ENCODE measurements at places on chromosomes 3 and 15. TPM values are rescaled to one million over a fixed set of nuclear protein-coding genes. Genes with fewer than 3 reads are reported as not detected.
A peak's percentile ranks its signal among the peaks of the same experiment; 100 is the strongest.

DNA sequence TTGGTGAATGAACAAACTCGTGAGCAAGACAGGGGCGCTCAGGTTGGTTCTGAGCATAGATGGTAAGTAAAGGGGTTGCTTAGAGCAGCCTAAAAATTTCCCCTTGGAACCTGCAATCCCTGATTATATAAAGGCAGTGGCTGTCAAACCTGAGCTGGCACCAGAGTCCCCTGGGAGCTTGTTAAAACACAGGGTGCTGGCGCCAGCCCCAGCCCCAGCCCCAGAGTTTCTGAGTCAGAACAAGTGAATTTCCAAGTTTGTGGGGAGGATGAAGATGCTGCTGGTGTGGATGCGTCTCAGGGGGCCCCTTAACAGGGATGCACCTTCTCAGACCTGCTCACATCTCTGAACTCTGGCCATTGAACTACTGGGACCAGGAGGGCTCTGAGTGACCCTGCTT, 48.2 kb downstream of the FEM1B start:
- H3K27ac ChIP-seq: no peak overlapping the region
- H3K4me1 ChIP-seq: peaks cover 6% of the 10 kb centered on the region
- DNase-seq: no peak

HDC gene
- total RNA-seq: not detected

ERC2 gene
- 2.5 TPM for total RNA-seq

TF gene
- 1.7 TPM for total RNA-seq

RFTN1 gene
- total RNA-seq: 57.0 TPM

TIMP4 gene
- total RNA-seq: 0.37 TPM

DNA sequence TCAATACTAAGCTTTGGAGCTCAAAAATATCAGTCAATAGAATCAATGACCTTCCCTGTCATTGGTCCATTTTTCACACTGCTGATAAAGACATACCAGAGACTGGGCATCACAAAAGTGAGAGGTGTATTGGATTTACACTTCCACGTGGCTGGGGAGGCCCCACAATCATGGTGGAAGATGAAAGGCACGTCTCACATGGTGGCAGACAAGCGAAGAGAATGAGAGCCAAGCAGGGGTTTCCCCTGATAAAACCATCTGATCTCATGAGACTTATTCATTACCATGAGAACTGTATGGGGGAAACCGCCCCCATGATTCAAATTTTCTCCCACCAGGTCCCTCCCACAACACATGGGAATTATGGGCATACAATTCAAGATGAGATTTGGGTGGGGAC, 81.9 kb downstream of the ANXA2 start:
- H3K4me1 ChIP-seq: no peaks in the 10 kb centered on the region
- no peaks in the 10 kb centered on the region for H3K27me3 ChIP-seq
- no peaks in the 10 kb centered on the region for H3K36me3 ChIP-seq
- H3K27ac ChIP-seq: no peak overlapping the region

GRCh38 chr3:54653456-54654195, 274.2 kb downstream of the LRTM1 start:
- H3K36me3 ChIP-seq: no peaks in the 10 kb centered on the region
- H3K4me3 ChIP-seq: no peak overlapping the region
- DNase-seq: no peak

GRCh38 chr3:192246847-192247559, 480.3 kb downstream of the FGF12 start:
- no peaks in the 10 kb centered on the region for H3K36me3 ChIP-seq
- no peaks in the 10 kb centered on the region for H3K27me3 ChIP-seq
- H3K4me3 ChIP-seq: no peak overlapping the region
- H3K4me1 ChIP-seq: no peaks in the 10 kb centered on the region
- DNase-seq: no peak

FBN1 gene
- total RNA-seq: 108 TPM

- H3K27ac ChIP-seq: no peak overlapping the region
- no peaks in the 10 kb centered on the region for H3K36me3 ChIP-seq
- H3K4me1 ChIP-seq: peaks cover 28% of the 10 kb centered on the region
- peaks cover 20% of the 10 kb centered on the region for H3K27me3 ChIP-seq
- H3K4me3 ChIP-seq: peak overlapping the region; percentile 76
Observed at GRCh38 chr3:155744010-155744625, 753 bp downstream of the PLCH1 start.

- peaks cover 18% of the 10 kb centered on the region for H3K4me1 ChIP-seq
- H3K27ac ChIP-seq: peak overlapping the region; percentile 49
- H3K36me3 ChIP-seq: no peaks in the 10 kb centered on the region
- no peaks in the 10 kb centered on the region for H3K27me3 ChIP-seq
Observed at GRCh38 chr3:120506828-120507774, 56.3 kb upstream of the FSTL1 start.

DNA sequence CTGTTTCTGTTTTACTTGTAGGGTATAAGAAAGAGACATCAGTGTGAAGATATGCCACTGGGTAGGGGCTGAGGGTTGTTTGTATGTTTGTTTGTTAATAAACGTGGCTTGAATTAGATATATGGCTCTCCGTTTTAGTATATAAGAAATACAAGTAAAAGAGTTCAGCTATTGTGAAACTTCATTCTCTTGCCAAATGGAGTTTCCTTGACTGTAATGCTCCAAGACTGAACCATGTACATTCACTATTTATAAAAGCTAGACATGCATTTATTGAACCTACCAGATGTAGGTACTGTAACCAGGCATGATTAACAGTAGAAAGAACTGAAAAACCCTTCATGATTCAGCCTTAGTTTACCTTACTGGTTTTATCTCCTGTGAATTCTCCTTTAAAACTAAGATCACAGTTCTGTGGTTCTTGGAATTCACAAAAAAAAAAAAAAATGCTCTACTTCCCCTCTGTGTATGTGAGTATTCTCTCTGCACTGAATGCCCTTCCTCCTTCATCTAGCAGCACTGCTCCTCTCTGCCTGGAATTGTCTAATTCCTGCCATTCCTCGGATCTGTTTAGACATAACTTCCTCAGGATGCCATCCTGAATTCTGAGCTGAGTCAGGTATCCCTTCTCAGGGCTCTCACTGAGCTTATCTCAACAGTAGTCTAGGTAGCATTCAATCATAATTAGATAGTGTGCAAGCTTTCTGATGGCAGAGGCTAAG, 504.4 kb downstream of the FHIT start:
- H3K4me1 ChIP-seq: no peaks in the 10 kb centered on the region
- no peak for DNase-seq
- no peak overlapping the region for H3K27ac ChIP-seq
- H3K27me3 ChIP-seq: no peaks in the 10 kb centered on the region
- no peak overlapping the region for H3K4me3 ChIP-seq

DNA sequence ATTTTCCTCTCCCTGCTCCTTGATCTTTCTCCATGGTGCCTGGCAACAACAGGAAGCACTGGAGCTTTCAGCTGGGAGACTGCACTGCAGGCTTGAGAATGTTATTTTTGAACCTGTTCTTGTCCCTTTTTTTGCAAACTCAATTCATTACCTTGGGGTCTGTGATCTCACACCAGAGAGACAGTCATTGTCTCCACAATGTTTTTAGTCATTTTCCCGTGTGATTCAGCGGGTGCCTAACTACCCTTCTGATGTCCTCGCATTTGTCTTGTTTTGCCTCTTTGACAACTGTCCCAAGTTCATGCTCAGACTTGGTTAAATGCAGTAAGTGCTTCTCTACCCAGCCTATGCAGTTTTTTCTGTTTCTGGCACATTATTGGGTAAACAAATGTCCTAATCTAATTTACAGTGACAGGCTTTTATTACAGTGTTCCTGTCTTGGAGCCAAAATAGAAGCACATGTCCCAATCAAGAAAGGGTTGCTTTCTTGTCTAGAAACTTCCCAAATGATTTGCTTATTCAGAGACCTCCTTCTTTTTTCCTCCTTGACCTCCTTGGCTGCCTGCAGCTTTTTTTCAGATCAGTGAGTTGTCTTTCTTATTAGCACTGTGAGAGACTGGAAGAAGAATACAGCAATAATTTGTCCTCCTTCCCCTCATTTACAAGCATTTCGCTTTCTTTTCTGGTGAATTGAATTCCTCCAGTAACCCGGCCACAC, 162.4 kb downstream of the NSUN3 start:
- H3K4me3 ChIP-seq: no peak overlapping the region
- no peaks in the 10 kb centered on the region for H3K27me3 ChIP-seq
- DNase-seq: no peak
- no peaks in the 10 kb centered on the region for H3K36me3 ChIP-seq

CPA3 gene
- 3.5 TPM for total RNA-seq

- H3K36me3 ChIP-seq: no peaks in the 10 kb centered on the region
- DNase-seq: no peak
- H3K4me3 ChIP-seq: no peak overlapping the region
- no peak overlapping the region for H3K27ac ChIP-seq
- H3K4me1 ChIP-seq: no peaks in the 10 kb centered on the region
- H3K27me3 ChIP-seq: no peaks in the 10 kb centered on the region
Observed at GRCh38 chr15:62912808-62913207, 129.7 kb upstream of the TPM1 start.

DNA sequence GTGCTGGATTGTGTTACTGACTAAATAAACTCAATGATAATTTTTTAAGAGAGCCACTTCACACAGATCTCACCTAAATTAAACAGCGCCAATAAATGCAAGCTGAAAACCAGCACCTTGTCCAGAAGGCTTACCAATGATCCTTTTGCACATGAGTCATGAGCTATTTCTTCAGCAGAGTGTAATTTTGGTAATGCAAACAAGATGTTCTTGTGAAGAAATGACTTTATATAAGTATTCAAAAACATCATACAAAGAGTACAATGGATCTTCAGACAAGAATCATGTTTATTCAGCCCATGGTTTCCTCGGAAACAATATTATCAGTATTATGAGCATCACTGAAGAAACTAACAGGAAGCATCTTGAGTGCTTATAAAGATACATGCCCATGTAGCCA, 263.8 kb upstream of the UBE2E2 start:
- no peak overlapping the region for H3K27ac ChIP-seq
- no peak for DNase-seq
- no peaks in the 10 kb centered on the region for H3K27me3 ChIP-seq
- H3K4me3 ChIP-seq: no peak overlapping the region

XCR1 gene
- total RNA-seq: 1.4 TPM

All from spleen (tissue), 13 donors.